ENCODE measurements at places on chromosomes 5 and 9. TPM values are rescaled to one million over a fixed set of nuclear protein-coding genes. Genes with fewer than 3 reads are reported as not detected.

- no peaks in the 10 kb centered on the region for H3K4me1 ChIP-seq
- H3K27me3 ChIP-seq: no peaks in the 10 kb centered on the region
- DNase-seq: no peak
- no peak overlapping the region for H3K27ac ChIP-seq
These were observed 79.2 kb downstream of the AGTPBP1 start for GRCh38 chr9:85662573-85662972.

INSL4 gene
- total RNA-seq: not detected

GRCh38 chr5:39005566-39006232 is 68.5 kb downstream of the RICTOR start:
- no peaks in the 10 kb centered on the region for H3K36me3 ChIP-seq
- no peaks in the 10 kb centered on the region for H3K4me1 ChIP-seq
- DNase-seq: no peak
- no peaks in the 10 kb centered on the region for H3K27me3 ChIP-seq
- no peak overlapping the region for H3K4me3 ChIP-seq

- H3K4me3 ChIP-seq: no peak overlapping the region
- no peaks in the 10 kb centered on the region for H3K4me1 ChIP-seq
- no peaks in the 10 kb centered on the region for H3K36me3 ChIP-seq
These were observed 28.2 kb upstream of the LPAR1 start for GRCh38 chr9:111066468-111066867.

GRCh38 chr5:168654211-168654721 is 75.1 kb upstream of the PANK3 start:
- no peaks in the 10 kb centered on the region for H3K4me1 ChIP-seq
- H3K27me3 ChIP-seq: no peaks in the 10 kb centered on the region
- H3K36me3 ChIP-seq: no peaks in the 10 kb centered on the region
- no peak for DNase-seq
- H3K27ac ChIP-seq: no peak overlapping the region

DNA sequence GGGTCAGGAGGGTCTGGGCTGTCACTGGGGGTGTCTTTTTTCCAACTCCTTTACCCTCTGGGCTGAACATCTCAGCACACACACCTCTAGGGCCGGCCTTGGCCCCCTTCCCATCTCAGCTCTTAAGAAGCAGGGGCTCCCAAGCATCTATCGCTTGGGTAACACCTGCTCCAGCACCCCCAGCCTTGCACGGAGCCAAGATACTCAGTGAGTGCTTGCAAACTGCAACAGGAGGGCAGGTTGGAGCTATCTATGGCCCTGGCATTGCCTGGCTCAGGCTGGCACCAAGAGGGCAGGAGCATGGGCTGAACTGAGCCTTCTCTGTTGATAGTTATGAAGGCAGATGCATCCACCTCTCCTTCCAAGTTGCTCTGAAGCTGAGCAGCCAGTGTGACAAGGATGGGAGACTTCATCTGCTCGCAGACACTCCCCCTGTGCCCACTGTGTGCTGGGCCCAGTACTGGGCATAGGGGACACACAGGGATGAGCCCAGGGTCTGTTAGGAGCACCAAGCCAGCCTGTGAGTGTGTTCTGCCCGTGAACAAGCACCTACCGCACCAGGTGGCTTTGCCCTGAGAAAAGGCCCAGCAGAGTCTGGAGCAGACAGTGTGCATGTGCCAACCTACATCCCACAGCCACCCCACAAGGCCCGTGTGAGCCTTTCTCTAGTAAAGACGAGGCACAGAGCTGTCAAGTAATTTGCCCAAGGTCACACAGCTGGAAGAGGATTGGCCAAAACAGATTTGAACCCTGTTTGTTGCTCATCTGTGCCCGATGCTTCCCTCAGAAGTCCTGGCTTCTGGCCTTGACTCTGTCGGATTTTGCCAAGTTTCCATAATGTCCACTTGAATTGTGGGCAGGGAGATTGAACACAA is 58.2 kb downstream of the PHF2 start:
- H3K27ac ChIP-seq: no peak overlapping the region
- H3K4me3 ChIP-seq: no peak overlapping the region
- no peaks in the 10 kb centered on the region for H3K4me1 ChIP-seq
- H3K36me3 ChIP-seq: peaks cover 55% of the 10 kb centered on the region
- no peaks in the 10 kb centered on the region for H3K27me3 ChIP-seq
- DNase-seq: no peak

- H3K36me3 ChIP-seq: no peaks in the 10 kb centered on the region
- H3K27ac ChIP-seq: no peak overlapping the region
- H3K4me1 ChIP-seq: no peaks in the 10 kb centered on the region
- DNase-seq: no peak
These were observed 208.3 kb upstream of the ITGA1 start for GRCh38 chr5:52579391-52579790.

GARIN3 gene
- not detected for total RNA-seq

LCN12 gene
- total RNA-seq: 0.27 TPM

GRCh38 chr5:65076251-65076869 is 307.6 kb downstream of the CWC27 start:
- H3K36me3 ChIP-seq: no peaks in the 10 kb centered on the region
- H3K27ac ChIP-seq: peak overlapping the region; percentile 55
- DNase-seq: no peak
- no peaks in the 10 kb centered on the region for H3K27me3 ChIP-seq

PCDHB9 gene
- total RNA-seq: 9.6 TPM

LCN2 gene
- total RNA-seq: not detected

- no peaks in the 10 kb centered on the region for H3K27me3 ChIP-seq
- no peak overlapping the region for H3K27ac ChIP-seq
- H3K4me3 ChIP-seq: no peak overlapping the region
- no peaks in the 10 kb centered on the region for H3K36me3 ChIP-seq
- no peak for DNase-seq
- no peaks in the 10 kb centered on the region for H3K4me1 ChIP-seq
These were observed 675.4 kb downstream of the SEMA5A start for GRCh38 chr5:8870349-8870958.

DNA sequence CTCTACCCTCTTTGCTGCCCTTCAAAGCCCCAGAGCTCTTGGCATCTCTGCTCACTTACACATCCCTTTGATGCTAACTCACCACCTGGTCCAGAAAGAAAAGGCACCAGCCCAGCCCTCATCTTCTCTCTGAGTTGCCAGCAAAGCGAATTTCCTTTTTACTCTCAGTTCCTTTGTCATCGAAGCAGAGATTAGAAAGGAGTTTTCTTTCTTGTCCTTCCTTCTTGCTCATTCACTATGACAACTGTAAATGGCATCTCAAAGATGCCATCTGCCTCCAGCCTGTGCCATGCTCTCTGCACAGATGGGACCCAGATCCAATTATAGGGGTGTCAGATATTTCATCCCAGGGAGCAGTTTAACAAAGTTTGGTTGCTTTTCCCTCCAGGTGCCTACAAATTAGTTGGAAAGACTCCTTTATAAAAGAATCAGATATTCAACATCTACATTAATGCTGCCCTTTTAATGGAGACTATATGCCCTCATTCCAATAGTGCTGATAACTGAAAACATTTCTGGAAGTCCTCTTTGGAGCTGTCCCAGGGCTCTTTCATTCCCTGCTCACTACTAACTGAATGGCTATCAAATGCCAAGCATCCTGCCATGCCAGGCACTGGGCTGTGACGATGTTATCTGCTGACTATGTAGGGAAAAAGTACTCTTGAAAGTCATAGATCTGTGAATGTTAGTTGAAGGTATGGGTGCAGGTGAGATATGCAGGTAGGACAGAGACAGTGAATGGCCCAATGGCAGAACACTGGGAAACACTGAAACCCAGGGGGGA is 58.9 kb downstream of the SUSD1 start:
- H3K36me3 ChIP-seq: peaks cover 9% of the 10 kb centered on the region
- no peaks in the 10 kb centered on the region for H3K4me1 ChIP-seq
- no peak overlapping the region for H3K4me3 ChIP-seq
- no peaks in the 10 kb centered on the region for H3K27me3 ChIP-seq

GRCh38 chr5:18686253-18686652 is 1052.0 kb downstream of the TAF11L14 start:
- H3K36me3 ChIP-seq: no peaks in the 10 kb centered on the region
- H3K27me3 ChIP-seq: no peaks in the 10 kb centered on the region
- H3K27ac ChIP-seq: no peak overlapping the region
- DNase-seq: no peak

- peaks cover 18% of the 10 kb centered on the region for H3K4me1 ChIP-seq
- H3K4me3 ChIP-seq: peak overlapping the region; percentile 72
- DNase-seq: no peak
- no peak overlapping the region for H3K27ac ChIP-seq
- peaks cover 4% of the 10 kb centered on the region for H3K27me3 ChIP-seq
These were observed 96.5 kb upstream of the LMX1B start for GRCh38 chr9:126516936-126517832.

- H3K4me3 ChIP-seq: no peak overlapping the region
- no peaks in the 10 kb centered on the region for H3K4me1 ChIP-seq
- H3K27me3 ChIP-seq: no peaks in the 10 kb centered on the region
- no peak overlapping the region for H3K27ac ChIP-seq
- no peaks in the 10 kb centered on the region for H3K36me3 ChIP-seq
These were observed 28.3 kb downstream of the SPOCK1 start for GRCh38 chr5:137470921-137471220.

GRCh38 chr5:40441733-40442132 is 238.0 kb upstream of the PTGER4 start:
- no peak for DNase-seq
- H3K27ac ChIP-seq: no peak overlapping the region
- H3K27me3 ChIP-seq: no peaks in the 10 kb centered on the region
- no peaks in the 10 kb centered on the region for H3K36me3 ChIP-seq
- H3K4me1 ChIP-seq: no peaks in the 10 kb centered on the region

CERT1 gene
- total RNA-seq: 43.7 TPM

OR13D1 gene
- total RNA-seq: not detected

- H3K4me1 ChIP-seq: no peaks in the 10 kb centered on the region
- DNase-seq: no peak
- no peaks in the 10 kb centered on the region for H3K27me3 ChIP-seq
- H3K4me3 ChIP-seq: no peak overlapping the region
- no peak overlapping the region for H3K27ac ChIP-seq
- H3K36me3 ChIP-seq: no peaks in the 10 kb centered on the region
These were observed 1644.5 kb upstream of the NUDT12 start for GRCh38 chr5:105207066-105207465.

- H3K27ac ChIP-seq: no peak overlapping the region
- H3K27me3 ChIP-seq: no peaks in the 10 kb centered on the region
- DNase-seq: no peak
- no peaks in the 10 kb centered on the region for H3K36me3 ChIP-seq
- H3K4me3 ChIP-seq: no peak overlapping the region
These were observed 52.5 kb downstream of the CXXC5 start for GRCh38 chr5:139700711-139701055.

SEMA4D gene
- 20.2 TPM for total RNA-seq

TRPM3 gene
- total RNA-seq: 2.1 TPM

HBEGF gene
- total RNA-seq: 36.0 TPM

NUP214 gene
- total RNA-seq: 55.0 TPM

PRR16 gene
- total RNA-seq: 19.8 TPM

DNA sequence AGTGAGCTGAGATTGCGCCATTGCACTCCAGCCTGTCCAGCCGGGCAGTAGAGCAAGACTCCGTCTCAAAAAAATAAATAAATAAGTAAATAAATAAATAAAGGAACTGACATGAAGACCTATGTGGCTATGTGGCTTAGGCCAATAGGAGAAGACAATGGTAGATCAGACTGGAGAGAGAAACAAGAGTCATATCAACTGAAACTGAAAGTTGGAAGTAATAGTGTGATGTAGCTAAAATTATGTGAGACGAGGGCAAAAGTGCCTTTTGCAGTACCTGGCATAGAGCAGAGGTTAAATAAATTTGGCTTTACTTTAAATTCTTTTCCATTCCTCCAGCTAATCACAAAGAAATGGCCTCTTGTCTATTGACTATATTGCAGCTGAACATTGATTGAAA is 7.3 kb downstream of the FBP2 start:
- H3K36me3 ChIP-seq: no peaks in the 10 kb centered on the region
- no peak overlapping the region for H3K27ac ChIP-seq
- no peak for DNase-seq
- H3K4me1 ChIP-seq: no peaks in the 10 kb centered on the region
- no peaks in the 10 kb centered on the region for H3K27me3 ChIP-seq
- H3K4me3 ChIP-seq: no peak overlapping the region

GRCh38 chr5:151243564-151243963 is 9.4 kb upstream of the GM2A start:
- no peak for DNase-seq
- H3K36me3 ChIP-seq: no peaks in the 10 kb centered on the region
- H3K4me1 ChIP-seq: peaks cover 4% of the 10 kb centered on the region

LOX gene
- 65.2 TPM for total RNA-seq

GRCh38 chr5:161846746-161847145 is 1.2 kb upstream of the GABRA1 start:
- no peaks in the 10 kb centered on the region for H3K4me1 ChIP-seq
- no peaks in the 10 kb centered on the region for H3K36me3 ChIP-seq

- no peaks in the 10 kb centered on the region for H3K27me3 ChIP-seq
- H3K36me3 ChIP-seq: no peaks in the 10 kb centered on the region
- peaks cover 3% of the 10 kb centered on the region for H3K4me1 ChIP-seq
- H3K27ac ChIP-seq: no peak overlapping the region
- no peak for DNase-seq
These were observed 10.6 kb downstream of the ACSL6 start for GRCh38 chr5:132000677-132001453.
